Activated CD4-positive, alpha-beta T cell treated with anti-CD3 and anti-CD28 coated beads, Interleukin-2, amount 50 U/mL, for 48 hours (primary cell): ENCODE measurements at places on chromosomes 7 and 10.

DNA sequence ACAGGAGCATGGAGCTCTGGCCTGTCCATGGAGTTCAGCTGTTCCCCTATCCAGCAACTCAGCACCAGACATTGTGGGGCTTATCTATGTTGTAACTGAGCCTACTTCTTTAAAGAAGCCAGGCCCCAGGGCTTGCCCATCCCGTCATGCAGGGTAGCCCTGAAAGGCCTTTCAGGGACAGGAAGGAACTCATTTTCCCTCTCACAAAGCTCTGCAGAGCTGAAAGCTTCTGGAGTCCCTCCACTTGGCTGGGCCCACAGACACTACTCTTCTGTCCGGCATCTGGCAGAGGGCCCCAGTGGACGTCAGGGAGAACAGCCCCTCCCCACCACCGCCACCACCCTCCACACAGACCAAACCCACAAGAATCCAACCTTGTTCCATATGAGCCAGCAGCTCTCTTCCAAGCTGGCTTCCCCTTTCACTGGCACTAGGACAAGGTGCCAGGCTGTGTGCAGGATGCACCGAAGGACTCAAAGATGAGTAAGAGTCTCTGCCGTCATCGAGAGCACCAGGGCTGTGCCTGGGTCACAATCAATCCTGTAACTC, 33.1 kb downstream of the DENND2A start:
- DNase-seq: no peak

- DNase-seq: no peak
Observed at GRCh38 chr7:94062372-94062771, 58.2 kb upstream of the BET1 start.

DNA sequence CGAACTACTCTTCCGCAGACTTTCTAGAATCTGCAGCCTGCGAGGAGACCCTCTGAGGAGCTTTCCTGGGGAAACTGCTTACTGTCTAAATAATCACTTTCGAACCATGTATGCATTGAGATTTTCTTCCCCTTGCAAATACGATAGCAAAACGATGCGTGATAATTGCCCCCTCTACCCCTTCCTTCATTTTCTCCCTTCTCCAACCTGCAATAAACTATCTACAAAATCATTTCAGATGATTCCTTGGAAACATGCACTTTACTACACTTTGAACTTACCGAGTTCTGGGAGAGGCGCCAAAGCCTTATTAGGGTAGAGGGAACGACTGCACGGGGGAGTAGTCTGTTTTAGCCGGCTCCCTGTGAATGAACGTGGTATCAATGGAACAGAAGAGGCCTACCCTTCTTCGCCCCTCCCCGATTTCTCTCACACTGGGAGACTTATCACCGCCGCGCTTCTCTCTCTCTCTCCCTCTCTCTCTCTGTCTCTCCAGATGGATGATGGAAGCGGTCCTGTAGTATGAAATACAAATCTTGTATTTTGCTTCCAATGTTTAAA, at the start of gene FGFBP3:
Gene FGFBP3, minus strand, starts transcription at position 370 of the 561 bp plus-strand sequence. CDS start 517 bp downstream, outside the sequence.
- DNase-seq: peak; percentile 53

DNA sequence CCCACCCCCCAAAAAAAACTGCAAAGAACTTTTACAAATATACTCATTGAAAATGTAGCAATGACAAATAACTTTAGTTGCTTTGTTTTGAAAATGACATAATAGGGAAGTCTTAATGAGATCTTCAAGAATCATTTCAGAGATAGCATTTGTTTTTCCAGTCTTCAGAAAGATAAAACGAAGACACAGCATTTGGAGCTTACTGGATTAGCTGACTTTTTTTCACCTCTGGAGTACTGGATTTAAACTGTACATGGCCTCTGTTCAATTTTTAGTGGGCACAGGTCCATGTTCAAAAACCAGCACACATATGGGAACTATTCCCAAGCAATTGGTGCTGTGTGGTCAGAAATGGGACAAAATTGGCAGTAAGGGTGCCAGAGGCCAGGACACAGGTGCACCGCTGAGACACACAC, 3.9 kb downstream of the RAB11FIP2 start:
- DNase-seq: no peak

GRCh38 chr10:49742683-49743463, 19.2 kb downstream of the OGDHL start:
- no peak for DNase-seq

DNA sequence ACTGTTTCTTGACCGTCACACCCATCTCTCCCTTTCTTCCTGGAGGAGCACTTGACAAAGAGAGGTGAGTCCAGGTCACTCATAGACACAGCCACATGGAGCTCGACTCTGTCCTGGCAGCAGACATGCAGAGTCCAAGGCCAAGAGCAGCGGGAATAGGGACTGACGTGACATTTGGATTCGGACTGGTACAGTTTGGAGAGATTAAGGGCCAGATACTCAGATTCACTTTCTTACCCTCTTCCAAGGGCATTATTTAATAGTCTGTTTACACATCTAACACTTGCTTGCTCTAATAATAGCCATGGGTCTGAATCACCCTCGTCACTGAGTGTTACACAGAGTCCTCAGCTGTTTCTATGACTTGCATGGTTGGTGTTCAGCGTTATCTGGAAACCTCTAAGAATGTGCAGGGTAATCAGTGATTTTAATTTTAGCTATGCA, 39.2 kb upstream of the OTUD1 start:
- no peak for DNase-seq

DNA sequence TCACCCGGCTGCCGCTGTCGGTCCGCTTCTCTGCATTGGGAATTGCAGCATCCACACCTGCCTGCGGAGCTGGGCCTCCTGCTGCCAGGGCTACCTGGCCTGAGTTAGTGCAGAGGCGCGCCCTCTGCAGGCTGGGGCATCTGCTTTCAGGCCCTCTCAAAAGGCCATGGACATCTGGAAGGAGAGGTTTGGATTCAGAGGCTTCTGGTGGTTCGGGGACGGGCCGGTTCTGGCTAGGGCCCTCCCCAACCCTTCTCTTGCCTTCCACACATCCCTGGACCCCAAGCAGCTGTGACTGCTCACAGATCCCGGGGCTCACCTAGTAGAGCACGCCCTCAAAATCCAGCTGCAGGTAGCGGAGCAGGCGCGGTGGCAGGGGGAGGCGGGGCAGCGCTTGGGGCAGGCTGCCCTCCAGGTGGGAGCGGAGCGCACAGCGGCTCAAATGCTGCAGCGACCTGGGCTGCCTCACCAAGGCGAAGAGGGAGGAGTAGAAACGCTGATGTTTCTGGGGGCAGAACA, 8.4 kb upstream of the GBX1 start:
- no peak for DNase-seq

- DNase-seq: no peak
Observed at GRCh38 chr7:75628055-75628454, 110.7 kb downstream of the HIP1 start.

- DNase-seq: no peak
Observed at GRCh38 chr7:74498996-74499834, 45.5 kb downstream of the GTF2IRD1 start.

DNA sequence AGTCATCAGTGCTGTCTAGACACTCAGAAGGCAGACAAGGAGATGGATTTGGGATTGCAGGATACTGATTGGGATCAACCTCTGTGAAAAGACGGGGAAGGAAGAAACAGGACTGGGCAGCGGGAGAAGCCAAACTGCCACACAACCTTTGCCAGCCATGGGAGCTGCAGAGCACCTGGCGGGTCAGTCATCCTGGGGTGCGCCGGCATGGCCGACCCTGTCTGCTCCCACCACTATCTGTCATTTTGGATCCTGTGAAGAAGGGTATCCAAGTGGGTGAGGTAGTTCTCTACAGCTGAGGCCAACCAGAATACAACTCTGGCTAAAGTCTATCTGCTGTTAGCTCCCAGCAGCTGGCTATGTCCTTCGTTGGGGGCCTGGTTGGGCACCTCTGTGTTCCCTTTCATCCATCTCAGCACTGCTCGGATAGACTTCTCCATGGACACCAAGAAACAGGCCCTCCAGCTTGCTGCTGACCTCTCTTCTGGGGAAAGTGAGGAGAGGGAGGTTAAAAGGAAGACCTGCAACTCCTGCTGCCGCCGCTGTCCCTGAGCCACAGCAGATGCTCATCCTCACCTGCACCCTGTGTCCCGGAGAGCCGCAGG, 11.7 kb upstream of the RBM17 start:
- DNase-seq: no peak

DNA sequence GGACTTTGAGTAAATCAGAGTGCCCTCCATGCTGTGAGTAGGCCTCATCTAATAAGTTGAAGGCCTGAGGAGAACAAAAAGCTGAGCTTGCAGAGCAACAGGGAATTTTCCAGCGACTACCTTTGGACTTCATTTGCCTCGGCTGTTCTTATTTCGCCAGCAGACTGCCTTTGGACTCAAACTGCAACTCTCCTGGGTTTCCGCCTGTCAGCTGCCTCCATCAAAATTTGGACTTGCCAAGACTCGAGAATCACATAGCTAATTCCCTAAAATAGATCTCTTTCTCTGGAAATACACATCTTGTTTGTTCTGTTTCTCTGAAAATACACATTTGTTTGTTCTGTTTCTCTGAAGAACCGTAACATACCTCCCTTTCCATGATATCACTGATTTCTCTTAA, 93.8 kb downstream of the ITGB8 start:
- DNase-seq: no peak

- DNase-seq: no peak
Observed at GRCh38 chr10:32205670-32206069, 141.3 kb downstream of the EPC1 start.

- DNase-seq: no peak
Observed at GRCh38 chr10:15237351-15237750, 68.9 kb upstream of the NMT2 start.

DNA sequence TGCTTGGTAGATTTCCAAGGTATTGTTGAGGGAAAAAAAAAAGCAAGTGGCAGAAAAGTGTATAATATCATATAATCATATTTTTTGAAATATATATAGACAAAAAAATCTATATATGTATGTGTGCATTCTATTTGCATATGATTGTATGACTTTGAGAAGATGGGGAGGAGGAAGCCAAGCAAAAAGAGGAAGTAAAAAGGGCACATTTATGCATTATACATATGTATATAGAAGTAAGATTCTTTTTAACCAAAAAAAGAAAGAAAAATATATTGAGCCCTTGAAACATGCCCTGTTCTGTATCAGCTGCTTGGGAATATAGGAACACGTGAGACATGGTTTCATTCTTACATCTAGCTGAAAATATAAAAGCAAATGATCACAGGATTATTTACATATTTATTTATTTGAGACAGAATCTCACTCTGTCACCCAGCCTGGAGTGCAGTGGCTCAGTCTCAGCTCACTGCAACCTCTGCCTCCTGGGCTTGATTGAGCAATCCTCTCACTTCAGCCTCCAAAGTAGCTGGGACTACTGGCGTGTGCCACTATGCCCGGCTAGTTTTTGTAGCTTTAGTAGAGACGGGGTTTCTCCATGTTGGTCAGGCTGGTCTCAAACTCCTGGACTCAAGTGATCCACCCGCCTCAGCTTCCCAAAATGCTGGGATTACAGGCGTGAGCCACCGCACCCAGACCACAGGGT, 18.0 kb upstream of the SLF2 start:
- no peak for DNase-seq
